ENCODE measurements at places on chromosomes 4 and X.
A peak's percentile ranks its signal among the peaks of the same experiment; 100 is the strongest.

DNA sequence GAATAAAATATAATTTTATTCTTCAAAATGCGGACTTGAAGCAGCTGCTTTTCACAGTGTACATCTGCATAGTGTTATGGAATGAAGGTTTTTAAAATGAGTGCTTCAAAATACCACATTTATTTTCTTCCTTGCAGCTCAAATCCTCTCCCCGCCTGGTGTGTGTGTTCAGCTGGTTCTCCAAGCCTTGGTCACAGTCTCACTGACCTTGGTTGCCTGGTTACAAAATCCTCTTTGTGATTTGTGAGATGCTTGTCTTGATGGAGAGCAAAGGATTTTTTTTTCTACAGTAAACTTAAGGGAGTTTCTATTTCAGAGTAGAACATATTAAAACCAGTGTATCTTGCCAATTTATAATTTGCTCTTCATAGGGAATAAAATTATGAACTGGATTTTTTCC lies 139.2 kb downstream of the PCDH18 start:
- DNase-seq = no peak

DNA sequence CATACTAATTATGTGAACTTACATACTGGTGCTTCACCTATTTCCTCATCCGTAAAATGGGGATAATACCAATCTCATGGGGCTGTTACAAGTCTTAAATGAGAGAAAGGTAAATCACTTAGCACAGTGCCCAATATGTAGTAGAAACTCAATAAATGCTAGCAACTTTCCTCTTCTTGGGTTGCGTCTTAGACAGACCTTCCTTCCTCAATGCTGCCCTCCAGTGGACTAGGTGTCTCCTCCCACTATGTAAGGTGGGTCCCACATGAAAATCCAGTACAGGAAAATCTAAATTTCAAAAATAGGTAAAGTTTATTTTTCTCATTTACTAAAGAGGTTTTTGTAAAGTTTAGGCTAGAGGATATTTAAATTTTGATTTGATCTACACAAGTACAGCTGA lies 20.6 kb downstream of the ZDHHC9 start:
- peak; percentile 44 for DNase-seq

DNA sequence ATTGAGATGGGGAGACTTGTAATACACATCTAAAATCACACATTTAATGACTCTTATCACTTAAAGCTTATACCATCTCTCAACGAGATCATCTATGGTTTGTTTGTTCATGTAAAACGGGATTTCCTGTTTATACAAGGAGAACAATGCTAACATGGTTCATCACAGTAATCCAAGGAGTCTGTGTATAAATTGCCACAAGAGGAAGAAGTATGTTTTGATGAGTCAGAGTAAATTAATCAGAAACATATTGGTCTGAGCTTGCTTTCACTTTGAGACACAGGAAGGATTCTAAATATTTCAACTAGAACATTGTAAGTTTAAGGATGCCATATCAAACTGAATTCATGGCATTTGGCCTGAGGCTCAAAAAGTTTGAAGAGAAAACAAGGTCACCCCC lies 594.1 kb downstream of the GLUD2 start:
- no peak for DNase-seq

GRCh38 chr4:26325191-26325590 lies 4.4 kb downstream of the RBPJ start:
- DNase-seq = no peak

DNA sequence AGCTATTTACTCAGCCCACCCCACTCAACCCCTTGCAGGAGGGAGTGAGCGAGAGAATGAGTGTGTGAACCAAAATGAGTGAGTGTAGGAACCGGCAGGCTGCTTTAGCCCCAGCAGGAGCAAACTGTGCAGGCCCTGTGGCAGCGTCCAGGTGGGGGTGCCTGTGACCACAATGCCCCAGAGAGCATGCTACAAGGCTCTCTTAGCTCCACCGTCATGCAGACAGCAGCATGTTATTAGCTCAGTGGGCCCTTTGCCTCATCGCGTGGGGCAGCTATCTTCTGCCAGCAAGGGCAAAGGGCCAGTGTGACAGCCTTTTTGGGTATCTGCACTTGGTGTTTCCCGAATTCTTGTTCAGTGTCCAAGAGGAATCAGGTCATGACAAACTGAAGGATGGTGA lies 271.3 kb downstream of the GPM6A start:
- DNase-seq = no peak

- no peak for DNase-seq
These were observed 105.0 kb downstream of the SLC2A9 start for GRCh38 chr4:9916346-9916745.

- DNase-seq = no peak
These were observed 37.6 kb downstream of the THOC2 start for GRCh38 chrX:123695242-123695641.

GRCh38 chrX:130095249-130096030 lies 14.9 kb downstream of the ELF4 start:
- DNase-seq = no peak

DNA sequence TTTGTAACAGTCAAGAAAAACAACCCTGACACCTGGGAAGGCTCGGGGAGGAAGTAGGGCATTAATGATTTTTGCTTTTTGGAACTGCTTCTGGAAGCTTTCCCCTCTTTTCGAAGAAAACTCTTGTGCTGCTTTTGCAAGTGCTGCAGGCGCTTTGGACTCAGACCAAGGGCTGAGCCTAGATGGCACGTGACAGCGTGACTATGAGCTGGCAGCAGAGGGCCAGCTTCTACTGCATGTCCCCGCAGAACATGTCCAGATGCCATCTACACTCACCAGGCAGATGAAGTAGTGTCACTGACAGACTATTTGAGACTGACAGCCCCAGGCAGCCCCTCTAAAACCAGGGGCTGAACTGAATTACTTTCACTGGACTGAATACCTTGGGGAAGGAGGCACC lies 6.2 kb downstream of the NR0B1 start:
- DNase-seq = no peak

DNA sequence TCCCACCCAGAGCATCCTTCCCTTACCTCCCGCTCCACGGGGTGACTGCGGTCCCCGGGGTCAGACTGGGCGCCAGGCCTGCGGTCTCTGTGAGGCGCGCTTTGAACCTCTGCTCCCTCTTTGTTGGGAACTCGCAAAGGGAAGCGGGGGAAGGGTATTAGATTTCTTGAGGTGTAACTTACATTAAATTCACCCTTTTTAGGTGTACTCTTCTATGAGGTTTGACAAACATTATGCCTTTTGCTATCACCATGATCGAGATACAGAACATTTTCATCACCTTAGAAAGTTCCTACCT lies 569 bp downstream of the DCK start:
- DNase-seq = no peak

- DNase-seq = no peak
These were observed 265.7 kb downstream of the IQCM start for GRCh38 chr4:149549911-149550310.

- DNase-seq = no peak
These were observed 77.5 kb downstream of the HTRA3 start for GRCh38 chr4:8346838-8347605.

DNA sequence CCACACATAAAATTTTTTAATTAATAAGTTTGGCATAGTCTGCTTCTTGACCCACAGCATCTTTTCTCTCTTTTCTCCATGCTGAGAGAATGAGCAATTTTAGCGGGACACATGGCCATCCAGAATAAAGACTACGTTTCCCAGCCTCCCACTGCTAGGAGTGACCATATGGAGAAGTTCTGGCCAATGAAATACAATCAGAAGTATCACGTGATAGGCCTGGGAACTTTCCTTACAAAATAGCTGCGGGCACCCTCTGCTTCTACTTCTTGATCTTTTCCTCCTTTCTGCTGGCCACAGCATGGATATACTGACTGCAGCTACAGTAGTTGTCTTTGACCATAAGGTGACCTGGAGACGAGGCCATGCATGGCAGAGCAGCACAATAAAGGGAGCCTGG lies 348.0 kb downstream of the BCOR start:
- no peak for DNase-seq

DNA sequence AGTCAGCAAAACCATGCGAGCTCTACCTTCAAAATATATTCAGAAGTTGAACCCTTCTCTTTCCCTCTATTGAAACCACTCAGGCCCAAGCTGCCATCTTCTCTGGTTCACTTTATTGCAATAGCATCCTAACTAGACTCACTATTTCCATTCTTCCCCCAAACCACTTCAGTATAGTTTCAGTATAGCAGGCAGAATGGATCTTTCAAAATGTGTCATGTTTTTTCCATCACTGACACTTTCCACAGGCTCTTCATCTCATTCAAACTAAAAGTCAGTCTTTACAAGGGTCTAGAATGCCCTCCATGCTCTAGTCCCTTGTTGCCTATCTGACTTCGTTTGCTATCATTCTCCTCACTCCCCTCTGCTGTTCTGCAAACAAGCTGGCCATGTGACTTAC lies 274.4 kb downstream of the IDS start:
- no peak for DNase-seq

DNA sequence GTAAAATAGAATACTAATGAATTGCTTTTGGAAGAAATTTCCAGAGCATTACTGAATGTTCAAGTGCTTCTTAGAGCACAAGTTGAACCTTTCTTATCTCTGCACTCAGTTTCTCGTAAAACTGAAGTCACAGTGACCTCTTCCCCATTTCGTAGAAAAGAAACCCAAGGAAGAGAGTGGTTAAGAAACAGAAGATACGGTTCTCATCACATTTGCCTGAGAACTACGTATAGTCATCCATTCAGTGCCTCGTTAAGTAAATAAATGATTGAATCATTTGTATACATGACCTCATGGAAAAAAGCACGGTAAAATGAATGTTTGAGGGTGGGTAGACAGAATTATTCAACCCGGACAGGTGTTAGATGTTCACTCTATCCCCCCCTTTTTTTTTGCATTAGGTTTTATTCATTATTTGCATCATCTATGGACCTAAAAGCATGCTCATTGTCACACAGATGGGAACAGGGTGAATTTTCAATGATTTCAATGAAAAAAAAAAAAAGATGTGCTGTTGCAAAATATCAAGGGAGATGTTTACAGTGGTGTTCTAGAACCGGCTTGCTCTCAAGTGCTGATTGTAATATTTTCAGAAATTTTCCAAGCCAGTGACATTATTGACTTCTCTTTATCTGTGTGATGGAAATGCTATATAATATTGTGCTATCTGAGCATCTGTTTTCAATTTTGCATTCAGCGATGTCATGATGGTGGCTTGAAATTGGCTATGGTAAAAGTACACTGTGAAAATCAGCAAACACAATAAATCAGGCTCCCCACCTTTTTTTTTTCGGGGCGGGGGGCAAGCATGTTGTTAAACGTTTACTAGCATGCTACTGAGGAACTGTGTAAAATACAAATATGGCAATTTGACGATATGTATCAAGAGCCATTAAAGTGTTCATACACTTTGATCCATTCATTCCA lies 4.3 kb downstream of the RHOH start:
- no peak for DNase-seq

DNA sequence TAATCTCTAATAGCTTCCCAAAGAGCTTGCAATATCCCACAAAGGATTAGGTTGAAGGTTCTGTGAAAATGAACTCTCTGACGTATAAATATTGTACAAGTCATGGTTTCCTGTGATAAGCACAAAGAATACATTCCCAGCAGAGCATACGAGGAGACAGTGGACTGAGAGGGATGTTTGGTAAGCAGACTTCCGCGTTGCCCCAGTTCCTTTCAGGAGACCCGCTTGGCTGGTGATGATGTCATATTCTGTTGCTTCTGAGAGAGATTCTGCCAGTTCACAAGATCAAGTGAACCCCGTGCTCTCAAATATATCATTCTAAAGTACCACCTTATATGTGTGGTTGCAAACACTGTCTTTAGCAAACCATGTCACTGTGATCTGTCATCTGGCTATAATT lies 323.9 kb upstream of the CASK start:
- no peak for DNase-seq

Measured in stimulated activated CD4-positive, alpha-beta T cell treated with anti-CD3 and anti-CD28 coated beads, Interleukin-1b, Interleukin-23, amount 100 ng/mL, for 4 hours (primary cell).